Activated naive CD4-positive, alpha-beta T cell treated with anti-CD3 and anti-CD28 coated beads, Interleukin-2, amount 10 ng/mL, durations not matched to agents 7 days and 5 days (primary cell): ENCODE measurements at places on chromosomes 7 and 10.

GRCh38 chr7:22114440-22114981 lies 168.8 kb upstream of the CDCA7L start:
- H3K27me3 ChIP-seq: peaks cover 22% of the 10 kb centered on the region
- no peak overlapping the region for H3K27ac ChIP-seq
- H3K4me3 ChIP-seq: no peak overlapping the region
- H3K4me1 ChIP-seq: no peaks in the 10 kb centered on the region
- H3K36me3 ChIP-seq: no peaks in the 10 kb centered on the region

DNA sequence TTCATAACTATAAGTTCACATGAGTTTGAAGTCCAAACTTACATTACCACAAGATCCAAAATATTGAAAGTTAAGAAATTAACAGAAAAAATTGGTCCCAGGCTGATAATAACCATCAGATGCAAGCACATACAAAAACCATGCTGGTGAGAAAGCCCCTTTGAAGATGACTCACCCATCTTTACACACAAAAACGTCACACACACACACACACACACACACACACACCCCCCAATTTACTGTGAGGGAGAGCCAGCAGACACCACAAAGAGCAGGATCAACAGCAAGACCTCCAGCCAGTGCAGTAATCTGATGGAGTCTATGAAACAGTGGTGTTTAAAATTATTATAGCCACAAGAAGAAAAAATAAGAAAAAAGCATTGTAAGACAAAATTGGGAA lies 50.1 kb upstream of the DRGX start:
- H3K4me1 ChIP-seq: peaks cover 15% of the 10 kb centered on the region
- H3K27ac ChIP-seq: no peak overlapping the region
- H3K36me3 ChIP-seq: no peaks in the 10 kb centered on the region
- no peak overlapping the region for H3K4me3 ChIP-seq

- no peak overlapping the region for H3K4me3 ChIP-seq
- H3K4me1 ChIP-seq: no peaks in the 10 kb centered on the region
- H3K27me3 ChIP-seq: peaks cover 8% of the 10 kb centered on the region
- no peak overlapping the region for H3K27ac ChIP-seq
Observed at GRCh38 chr10:88455831-88456230, 127.3 kb downstream of the RNLS start.

GRCh38 chr7:105837765-105838626 lies 38.4 kb downstream of the ATXN7L1 start:
- no peak overlapping the region for H3K27ac ChIP-seq
- H3K4me1 ChIP-seq: peaks cover 11% of the 10 kb centered on the region
- peaks cover 6% of the 10 kb centered on the region for H3K36me3 ChIP-seq
- peaks cover 4% of the 10 kb centered on the region for H3K27me3 ChIP-seq
- H3K4me3 ChIP-seq: no peak overlapping the region

DNA sequence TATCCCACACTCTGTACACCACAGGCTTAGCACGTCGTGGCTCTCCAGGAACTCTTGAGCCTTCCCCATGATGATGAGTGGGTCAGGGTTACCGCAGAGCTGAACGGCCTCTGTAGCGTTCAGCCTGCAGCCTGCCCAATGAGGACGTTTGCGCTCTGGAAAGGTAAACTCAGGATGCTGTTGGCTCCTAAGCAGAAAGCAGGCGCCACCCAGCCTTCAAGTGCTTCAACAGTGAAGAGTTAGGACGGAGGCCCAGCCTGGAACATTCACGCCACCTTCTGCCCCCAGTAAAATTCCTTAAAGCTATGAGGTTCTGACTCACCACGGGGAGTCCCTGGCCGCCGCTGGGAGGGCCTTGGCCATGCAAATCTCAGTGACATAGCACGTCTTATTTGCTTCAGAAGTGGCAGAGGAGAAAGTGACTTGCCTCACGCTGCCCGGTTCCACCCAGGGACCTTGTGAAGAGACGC lies 161.5 kb upstream of the SH2B2 start:
- H3K36me3 ChIP-seq: no peaks in the 10 kb centered on the region
- DNase-seq: no peak
- H3K27me3 ChIP-seq: no peaks in the 10 kb centered on the region

DNA sequence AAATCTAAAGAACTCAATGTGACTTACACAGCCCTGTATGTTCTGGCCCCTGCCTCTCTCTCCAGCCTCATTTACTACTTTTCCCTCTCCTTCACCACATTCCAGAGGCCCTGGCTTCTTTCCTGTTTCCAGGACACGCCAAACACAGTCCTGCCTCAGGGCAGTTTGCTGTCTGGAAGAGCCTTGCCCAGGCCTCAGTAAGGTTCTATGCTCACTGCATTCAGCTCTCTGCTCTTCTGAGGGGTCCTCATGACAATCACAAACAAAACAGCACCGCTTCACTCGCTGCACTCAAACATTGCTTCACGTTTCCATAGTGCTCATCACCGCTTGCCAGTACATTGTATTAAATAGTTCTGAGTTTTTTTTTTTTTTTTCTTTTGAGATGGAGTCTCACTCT lies 35.1 kb upstream of the GARS1 start:
- H3K4me1 ChIP-seq: no peaks in the 10 kb centered on the region
- peaks cover 4% of the 10 kb centered on the region for H3K36me3 ChIP-seq
- H3K27me3 ChIP-seq: no peaks in the 10 kb centered on the region
- H3K27ac ChIP-seq: no peak overlapping the region
- no peak overlapping the region for H3K4me3 ChIP-seq

- H3K36me3 ChIP-seq: peaks cover 2% of the 10 kb centered on the region
- no peak within 1 kb of the TSS for H3K27ac ChIP-seq
- peak within 1 kb of the TSS; percentile 31 for H3K4me3 ChIP-seq
- H3K4me1 ChIP-seq: peaks cover 4% of the 10 kb centered on the region
- peaks cover 81% of the 10 kb centered on the region for H3K27me3 ChIP-seq
Observed at GRCh38 chr10:116742367-116743265, at the start of gene HSPA12A. Gene HSPA12A, minus strand, starts transcription at chr10:116742566. Its CDS starts 97 bp downstream, at chr10:116742469.

- peaks cover 10% of the 10 kb centered on the region for H3K27me3 ChIP-seq
Observed at GRCh38 chr10:27285093-27285492, 44.5 kb upstream of the ACBD5 start.

DNA sequence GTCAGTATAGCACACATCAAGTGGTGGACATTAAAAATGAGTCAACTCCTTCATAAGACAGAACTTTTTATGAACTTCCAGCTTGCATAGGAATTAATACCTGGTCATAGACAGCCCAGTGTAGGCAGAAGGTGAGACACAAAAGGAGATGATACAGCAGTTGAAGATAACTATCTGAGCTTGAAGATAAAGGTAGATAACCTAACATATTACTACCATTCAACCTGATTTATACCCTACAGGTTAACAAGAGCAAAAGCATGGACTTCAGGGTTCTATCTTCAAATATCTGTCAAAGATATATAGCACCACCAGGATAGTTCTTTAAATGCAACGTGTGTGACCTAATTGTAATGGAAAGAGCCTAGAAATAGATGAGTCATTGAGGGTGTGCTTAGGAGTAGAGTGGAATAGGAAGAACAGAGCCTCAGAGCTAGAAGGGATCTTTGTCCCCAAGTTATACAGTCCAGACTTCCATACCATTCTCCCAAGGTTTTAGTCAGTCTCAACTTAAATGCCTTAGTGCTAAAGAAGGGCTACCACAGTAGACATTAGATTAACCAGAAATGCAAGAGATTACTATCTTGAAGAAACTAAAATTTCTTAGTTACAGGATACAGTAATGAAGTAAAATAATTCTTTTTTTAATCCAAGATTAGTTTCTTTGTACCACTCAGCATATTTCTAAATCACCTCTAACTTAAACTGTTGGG lies 9.2 kb downstream of the ZNF800 start:
- no peak overlapping the region for H3K4me3 ChIP-seq
- peaks cover 51% of the 10 kb centered on the region for H3K4me1 ChIP-seq
- H3K36me3 ChIP-seq: peaks cover 45% of the 10 kb centered on the region
- H3K27me3 ChIP-seq: no peaks in the 10 kb centered on the region
- DNase-seq: no peak
- H3K27ac ChIP-seq: no peak overlapping the region

GRCh38 chr10:115118346-115118745 lies 25.2 kb downstream of the ATRNL1 start:
- H3K4me3 ChIP-seq: no peak overlapping the region
- no peak overlapping the region for H3K27ac ChIP-seq
- no peak for DNase-seq
- H3K27me3 ChIP-seq: no peaks in the 10 kb centered on the region

DNA sequence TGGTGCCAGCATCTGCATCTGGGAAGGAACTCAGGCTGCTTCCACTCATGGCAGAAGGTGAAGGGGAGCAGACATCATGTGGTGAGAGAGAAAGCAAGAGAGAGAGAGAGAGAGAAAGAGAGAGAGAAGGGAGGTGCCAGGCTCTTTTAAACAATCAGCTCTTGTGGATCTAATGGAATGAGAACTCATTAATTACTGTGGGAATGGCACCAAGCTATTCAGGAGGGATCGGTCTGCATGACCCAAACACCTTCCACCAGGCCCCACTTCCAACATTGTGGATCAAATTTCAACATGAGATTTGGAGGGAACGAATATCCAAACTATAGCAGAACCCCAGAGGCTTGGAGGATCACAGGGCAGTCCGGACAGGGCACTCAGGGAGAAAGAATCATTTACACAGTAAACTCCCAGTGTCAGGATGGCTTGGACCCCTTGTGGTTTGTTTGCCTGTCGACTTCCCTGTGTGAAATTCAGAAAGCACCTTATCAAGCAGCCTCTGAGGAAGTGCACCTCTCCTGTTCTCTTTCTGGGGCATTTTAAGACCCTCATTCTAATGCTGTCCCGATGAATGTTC lies 308.5 kb downstream of the REEP3 start:
- peaks cover 7% of the 10 kb centered on the region for H3K27me3 ChIP-seq
- DNase-seq: no peak
- H3K4me3 ChIP-seq: no peak overlapping the region
- no peaks in the 10 kb centered on the region for H3K4me1 ChIP-seq
- H3K27ac ChIP-seq: no peak overlapping the region
- no peaks in the 10 kb centered on the region for H3K36me3 ChIP-seq

DNA sequence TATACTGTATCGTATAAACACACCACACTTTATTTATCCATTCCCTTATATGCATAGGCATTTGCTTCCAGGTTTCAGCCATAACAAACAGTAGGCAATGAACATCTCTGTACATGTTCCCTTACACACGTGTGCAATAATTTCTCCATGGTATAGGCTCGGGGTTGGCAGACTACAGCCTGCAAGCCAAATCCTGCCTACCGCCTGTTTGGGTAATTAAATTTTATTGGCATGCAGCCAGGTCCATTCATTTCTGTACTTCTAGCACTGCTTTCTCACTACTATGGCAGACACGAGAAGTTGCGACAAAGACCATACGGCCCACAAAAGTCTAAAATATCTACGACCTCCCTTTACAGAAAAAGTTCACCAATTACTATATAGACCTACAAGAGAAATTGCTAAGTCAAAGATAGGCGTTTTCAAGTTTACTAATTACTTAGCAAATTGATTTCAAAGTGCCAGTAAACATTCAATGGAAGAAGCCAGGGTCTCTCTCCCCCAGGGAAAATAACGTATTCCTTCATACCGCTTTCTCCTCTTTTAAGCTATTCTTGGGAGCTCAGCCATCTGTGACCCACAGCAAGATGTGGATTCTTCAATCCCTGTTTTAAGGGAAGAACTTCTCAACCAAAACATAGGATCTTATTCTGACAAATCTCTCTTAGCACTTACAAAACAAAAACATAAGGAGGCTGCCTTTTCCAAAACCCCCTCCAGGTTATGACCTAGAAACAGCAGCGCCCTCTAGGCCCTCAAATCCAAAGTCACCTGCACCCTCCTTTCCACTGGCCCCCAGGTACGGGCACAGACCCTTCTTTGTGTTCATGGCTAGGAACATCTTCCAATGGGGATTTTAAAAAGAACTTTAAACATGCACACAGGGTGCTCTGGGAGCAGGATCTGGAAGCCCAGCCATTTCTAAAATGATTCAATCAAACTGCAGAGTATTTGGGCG lies 100.5 kb downstream of the FGFR2 start:
- no peak overlapping the region for H3K4me3 ChIP-seq
- no peak overlapping the region for H3K27ac ChIP-seq
- H3K36me3 ChIP-seq: no peaks in the 10 kb centered on the region
- H3K4me1 ChIP-seq: no peaks in the 10 kb centered on the region

- H3K27me3 ChIP-seq: no peaks in the 10 kb centered on the region
- no peak for DNase-seq
- peaks cover 13% of the 10 kb centered on the region for H3K4me1 ChIP-seq
- H3K27ac ChIP-seq: no peak overlapping the region
- H3K36me3 ChIP-seq: peaks cover 43% of the 10 kb centered on the region
Observed at GRCh38 chr7:35854311-35854710, 53.5 kb downstream of the SEPTIN7 start.

DNA sequence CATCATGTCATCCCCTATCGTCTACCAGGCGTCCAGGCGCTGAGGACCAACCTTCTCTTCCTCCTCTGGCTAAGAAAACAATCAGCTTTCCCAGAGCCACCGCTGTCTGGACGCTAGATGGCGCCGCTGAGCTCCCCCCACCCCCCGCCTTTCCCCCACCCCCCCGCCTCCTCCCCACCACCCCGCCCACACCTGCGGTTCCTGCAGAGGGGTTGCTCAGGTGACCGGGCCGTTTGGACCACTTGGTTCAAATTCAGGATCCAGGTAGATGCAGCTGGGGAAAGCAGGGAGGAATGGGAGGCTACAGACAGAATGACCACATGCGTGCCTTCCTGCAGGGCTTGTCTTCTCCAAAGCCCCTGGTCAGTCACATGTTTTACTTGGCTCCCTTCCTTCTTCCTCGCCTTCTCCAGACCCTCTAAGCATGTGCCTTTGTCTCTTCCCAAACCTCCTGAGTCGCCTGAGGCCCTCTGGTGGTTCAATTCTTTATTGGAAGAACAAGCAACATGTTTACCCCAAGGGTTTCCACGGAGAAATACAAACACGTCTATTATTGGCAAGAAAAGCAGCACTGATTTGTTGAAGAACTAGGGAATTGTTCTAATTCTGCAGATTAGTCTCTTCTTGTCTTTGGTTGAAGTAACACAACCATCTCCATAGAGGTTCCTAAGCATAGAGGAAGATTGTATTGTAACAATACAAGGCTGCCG lies 24.7 kb downstream of the AOC1 start:
- no peak overlapping the region for H3K27ac ChIP-seq
- peaks cover 5% of the 10 kb centered on the region for H3K4me1 ChIP-seq
- peaks cover 48% of the 10 kb centered on the region for H3K27me3 ChIP-seq

DNA sequence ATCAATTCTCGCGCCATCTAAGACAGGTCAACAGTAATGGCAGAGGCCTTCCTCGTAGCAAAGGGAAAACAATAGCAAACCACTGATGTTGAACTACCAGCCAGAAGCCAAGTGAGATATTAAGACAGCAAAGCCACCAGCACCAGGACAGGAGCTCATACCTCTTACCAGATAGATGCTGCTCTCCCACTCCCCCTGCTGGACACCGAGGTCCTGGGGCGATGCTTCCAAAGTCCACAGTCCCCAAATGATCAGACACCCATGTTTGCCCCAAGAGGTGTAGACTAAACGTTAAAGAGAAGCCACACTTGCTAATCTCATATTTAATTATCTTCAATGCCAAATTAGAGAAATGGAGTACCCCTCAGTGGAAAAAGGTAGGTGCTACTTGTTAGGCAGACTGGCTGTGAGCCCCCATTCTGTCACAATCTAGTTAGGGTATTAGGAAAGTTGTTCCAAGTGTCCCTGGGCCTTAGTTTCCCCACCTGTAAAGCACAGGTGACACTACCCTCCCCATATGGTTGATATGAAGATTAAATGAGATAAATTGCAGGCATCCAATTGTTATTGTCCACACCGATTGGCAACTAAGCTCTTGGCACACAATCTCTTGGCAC lies 39.9 kb downstream of the TOMM7 start:
- H3K4me1 ChIP-seq: no peaks in the 10 kb centered on the region
- no peak overlapping the region for H3K4me3 ChIP-seq

- H3K27ac ChIP-seq: no peak overlapping the region
- DNase-seq: no peak
- H3K36me3 ChIP-seq: no peaks in the 10 kb centered on the region
- H3K4me1 ChIP-seq: no peaks in the 10 kb centered on the region
Observed at GRCh38 chr7:11846361-11846955, 14.5 kb upstream of the THSD7A start.
